ENCODE measurements at places on chromosomes 12 and 14.

DNA sequence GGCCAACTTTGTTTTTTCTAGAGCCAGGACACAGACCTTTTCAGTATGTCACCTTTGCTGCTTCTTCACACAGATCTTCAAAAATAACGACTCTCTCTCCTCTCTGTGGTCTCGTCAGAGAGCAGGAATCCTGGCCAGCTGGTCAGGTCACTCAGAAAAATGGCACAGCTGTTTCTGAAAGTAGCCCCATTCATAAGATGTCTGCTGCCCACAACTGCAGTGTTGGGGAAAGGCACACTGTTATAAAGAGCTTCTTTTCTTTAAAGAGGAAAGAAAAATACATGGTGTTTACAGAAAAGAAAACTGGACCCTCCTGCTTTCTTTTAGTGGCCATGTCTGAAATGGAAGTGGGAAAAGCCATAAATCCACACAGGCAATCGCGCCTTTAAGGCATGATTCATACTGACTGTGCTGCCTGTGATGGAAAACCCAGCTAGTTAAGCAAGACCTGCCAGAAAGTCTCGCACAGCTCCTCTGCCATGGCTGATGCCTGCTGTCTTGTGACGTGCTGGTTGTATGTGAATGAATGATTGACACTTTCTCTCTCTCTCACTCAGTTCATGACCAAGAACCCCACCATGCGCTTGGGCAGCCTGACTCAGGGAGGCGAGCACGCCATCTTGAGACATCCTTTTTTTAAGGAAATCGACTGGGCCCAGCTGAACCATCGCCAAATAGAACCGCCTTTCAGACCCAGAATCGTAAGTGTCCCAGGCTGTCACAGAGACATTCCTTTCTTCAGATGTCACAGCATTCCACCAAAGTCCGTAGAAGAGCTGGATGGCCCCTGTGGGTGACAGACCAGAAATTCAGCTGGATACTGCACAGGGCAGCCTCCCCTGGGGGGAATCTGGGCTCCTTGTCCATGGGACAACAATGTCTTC, 147.9 kb upstream of the HIF1A start:
- DNase-seq = peak; percentile 93

DNA sequence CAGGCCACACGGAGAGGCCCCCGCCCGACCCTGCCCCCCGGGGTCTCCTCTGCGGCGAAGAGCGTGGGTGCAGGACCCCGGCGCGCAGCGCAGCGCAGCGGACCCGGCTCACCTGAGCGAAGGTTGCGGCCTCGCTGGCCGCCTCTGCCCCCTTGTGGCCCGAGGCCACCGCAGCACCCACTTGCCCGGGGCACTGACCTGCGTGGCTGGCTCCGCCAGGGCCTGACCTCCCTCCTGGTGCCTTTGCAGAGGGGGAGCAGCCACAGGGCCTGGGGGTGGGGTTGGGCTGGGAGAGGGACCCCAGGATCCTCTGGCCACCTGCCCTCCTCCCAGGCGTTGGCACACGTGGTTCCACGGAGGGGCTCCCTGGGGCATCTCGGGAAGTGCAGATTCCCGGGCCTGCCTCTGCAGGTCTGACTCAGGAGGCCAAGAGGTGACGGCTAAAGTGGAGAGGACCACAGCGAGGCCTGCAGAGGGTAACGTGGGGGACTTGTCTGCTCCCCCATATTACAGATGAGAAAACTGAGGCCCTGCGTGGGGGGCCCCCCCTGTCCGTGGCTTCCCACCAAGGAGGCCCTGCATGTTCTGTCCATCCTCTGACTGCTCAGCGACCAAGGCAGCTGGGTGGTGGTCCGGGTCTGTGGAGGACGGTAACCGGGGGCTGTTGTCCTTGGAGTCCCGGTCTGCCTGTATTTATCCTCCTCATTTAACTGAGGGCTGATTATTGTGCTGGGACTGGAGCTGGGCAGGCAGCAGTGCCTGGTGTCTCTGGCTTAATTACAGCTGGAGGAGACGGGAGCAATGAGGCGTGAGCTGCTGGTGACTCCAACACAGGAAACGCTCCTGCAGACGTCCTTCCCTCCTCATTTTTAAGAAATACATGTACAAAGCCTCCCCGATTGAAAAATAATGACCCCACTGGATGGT, 67.9 kb upstream of the BEGAIN start:
- DNase-seq = no peak

DNA sequence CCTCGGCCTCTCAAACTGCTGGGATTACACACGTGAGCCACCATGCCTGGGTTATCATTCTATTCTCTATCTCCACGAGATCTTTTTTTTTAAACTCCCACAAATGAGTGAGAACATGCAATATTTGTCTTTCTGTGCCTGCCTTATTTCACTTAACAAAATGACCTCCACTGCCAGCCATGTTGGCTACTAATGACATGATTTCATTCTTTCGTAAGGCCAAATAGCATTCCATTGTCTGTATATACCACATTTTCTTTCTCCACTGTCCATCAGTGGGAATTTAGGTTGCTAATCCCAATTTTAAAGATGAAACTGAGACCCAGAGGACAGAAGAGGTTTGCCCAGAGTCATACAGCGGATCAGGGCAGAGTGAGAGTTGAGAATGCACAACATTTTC, 10.9 kb upstream of the TRPV4 start:
- DNase-seq = no peak

DNA sequence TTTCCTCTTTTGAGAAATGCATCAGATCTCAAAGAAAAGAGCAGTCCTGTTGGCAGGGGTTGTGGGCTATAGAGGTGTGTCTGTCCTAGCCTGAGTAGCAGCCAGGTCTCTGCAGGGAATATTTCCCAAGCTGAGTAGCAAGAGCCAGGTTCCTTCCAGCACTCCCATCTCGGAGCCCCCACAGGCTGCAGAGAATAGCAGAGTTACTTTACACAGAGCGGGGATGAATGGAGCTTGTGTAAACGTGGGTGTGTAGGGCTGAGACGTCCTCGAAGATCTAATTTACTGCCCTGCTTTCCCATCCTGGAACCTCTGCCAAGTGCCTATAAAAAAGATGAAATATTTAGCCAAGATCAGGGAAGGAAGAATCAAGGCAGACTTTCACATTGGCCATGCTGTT, 156.6 kb downstream of the TSPAN9 start:
- no peak for DNase-seq

All from cardiac fibroblast (primary cell).